Left lobe of liver (tissue), 2 donors: ENCODE measurements at places on chromosomes 5 and 9.

- no peak for DNase-seq
These were observed 47.2 kb downstream of the GPBP1 start for GRCh38 chr5:57221049-57221568.

DNA sequence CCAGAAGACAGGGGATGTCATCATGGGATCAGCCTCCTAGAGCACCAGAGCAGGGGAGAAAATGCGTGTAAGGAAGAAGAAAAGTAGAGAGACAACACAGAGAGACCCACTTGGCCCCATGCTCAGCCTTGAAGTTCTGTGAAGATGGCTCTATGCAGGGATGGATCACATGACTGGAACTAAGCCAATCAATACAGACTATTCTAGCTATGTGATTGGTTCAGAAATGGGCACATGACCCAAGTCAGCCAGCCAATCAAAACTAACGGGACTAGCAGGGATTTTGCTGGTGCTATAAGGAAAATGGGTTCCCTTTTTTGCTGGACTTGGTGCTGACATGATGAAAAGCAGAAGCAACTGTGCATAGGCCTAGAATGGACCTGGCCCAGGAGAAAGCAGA is 173.0 kb upstream of the TBC1D2 start:
- no peak for DNase-seq

DNA sequence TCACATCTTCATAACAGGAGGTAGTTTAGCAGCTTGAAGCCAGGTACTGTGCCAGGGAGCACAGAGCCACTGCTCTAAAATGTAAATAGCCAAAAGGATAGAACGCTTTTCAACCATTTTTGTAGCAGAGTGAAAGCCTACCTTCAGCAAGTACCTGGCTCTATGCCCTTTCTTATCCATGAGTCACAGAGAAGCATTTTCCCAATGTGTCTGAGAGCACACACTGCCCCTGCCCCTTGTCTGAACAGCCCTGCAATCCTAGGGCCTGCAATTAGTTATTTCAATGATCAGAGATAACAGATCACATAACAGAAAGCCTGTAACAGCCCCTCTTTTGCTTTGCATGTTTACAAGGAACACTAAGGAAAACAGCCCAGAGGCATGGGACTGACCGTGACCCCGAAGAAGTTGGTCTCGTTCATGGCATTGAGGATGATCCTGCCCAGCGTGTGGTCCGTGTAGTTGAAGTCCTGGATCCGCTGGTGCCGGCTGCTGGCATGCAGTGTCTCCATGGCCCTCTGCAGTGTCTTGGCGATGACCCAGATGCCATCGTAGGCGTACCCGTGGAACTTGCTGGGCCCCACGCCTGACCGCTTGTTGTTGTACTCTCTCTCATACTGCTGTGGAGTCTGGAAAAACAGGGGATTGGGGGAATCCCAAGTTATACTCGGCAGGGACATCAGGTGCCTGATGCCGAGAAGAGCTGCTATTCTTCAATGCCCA is 198.3 kb upstream of the TBC1D2 start:
- DNase-seq: no peak

DNA sequence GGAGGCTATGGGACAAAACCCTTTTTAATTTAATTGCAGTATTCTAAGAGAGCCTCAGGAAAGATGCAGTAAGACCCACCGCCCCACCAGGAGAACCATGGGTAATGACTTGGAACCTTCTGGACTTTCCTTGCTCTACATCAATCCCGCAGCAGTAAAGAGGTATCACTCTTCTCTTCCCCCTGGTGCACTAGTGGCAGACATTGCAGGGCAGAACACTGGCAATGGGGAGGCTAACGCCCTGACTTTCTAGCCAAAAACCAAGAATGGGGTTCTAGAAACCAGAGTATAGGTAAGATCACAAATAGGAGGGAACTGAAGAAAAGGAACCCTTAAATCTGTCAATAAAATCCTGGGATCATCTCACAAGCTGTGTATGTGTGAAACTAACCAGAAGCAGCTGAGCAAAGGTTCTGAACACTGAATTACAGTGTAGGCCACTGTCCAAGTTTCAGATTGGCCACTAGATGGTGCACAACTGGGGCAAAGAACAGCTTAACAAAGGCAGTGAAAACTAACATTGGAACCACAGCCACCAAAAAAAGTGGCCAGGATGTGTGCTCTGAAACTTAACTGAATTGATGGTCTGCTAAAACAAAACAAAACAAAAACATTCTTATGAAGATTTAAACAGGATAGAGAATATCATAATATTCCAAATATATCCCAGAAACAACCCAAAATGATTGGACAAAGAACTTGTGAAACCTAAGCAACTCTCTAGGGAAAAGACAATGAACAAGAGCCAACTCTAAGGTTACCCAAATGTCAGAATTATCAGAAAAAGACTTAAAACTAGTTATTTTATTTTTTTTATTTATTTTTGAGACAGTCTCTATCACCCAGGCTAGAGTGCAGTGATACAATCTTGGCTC is 6.6 kb upstream of the FAM151B start:
- DNase-seq: peak; percentile 71

GRCh38 chr9:15268782-15269181 is 38.2 kb downstream of the TTC39B start:
- no peak for DNase-seq

DNA sequence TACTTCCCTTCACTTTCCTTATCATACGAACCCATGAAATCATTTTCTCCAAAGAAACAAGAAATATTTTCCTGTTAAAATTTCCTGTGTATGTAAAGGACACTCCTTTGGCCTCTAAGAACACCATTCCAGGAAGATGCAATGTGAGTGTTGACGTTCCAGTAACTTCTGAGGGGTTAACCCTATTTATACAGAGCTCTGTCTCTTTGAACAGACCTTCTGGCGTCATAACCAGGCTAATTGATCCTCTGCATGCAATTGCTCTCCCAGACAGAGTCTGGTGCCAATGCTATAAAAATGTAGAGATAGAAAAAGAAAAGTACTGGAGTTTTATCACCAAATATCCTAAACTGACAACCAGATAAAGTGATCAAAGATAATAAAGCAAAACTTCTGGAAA is 218.5 kb downstream of the TLE1 start:
- DNase-seq: no peak

- DNase-seq: peak; percentile 26
These were observed 146.4 kb upstream of the PPP1R26 start for GRCh38 chr9:135332979-135333748.

GRCh38 chr9:88923653-88924288 is 67.5 kb upstream of the S1PR3 start:
- no peak for DNase-seq

DNA sequence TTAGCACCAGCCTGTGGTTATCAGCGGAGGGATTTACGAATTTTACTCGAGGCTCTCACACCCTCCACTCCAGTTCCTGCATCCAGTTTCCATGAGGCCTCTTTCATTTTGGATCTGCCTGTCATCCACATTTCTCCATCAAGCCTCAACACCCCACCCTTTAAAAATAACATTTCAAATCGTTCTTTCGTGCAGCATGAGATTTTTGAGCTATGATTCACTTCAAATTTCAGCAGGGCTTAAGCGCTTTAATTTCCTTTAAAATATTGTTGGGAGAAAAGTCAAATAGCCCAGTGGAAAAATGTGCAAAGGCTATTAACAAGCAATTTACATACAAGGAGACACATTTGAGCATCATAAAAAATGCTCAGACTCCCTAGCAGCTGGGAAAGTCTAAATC is 103.2 kb downstream of the MSX2 start:
- no peak for DNase-seq

- DNase-seq: no peak
These were observed 88.5 kb upstream of the TXNDC8 start for GRCh38 chr9:110426052-110426709.

- DNase-seq: no peak
These were observed 44.4 kb upstream of the RASGRF2 start for GRCh38 chr5:80915716-80916115.

DNA sequence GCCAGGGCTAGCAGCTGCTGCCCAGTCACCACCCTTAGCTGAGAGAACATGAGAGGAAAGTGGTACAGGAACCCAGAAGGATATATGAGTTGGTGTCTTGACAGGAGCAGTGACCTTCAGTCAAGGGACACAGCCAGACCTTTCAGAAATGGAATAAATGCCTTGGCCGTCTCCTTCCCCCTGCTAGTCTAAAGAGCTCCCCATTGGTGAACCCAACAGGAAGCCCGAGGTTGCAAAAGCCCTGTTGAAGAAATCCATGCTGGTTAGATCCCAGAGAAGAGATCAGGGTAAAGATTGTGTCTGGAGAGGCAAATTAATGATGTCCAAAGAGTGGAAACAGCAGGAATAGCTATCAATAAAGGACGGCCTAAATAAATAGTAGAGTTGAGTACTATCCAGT is 244.5 kb downstream of the NR3C1 start:
- no peak for DNase-seq

- no peak for DNase-seq
These were observed at the start of gene PCDHA3 for GRCh38 chr5:140800816-140801493. Gene PCDHA3, plus strand, starts transcription at chr5:140801057.

GRCh38 chr5:14269395-14269794 is 126.3 kb downstream of the TRIO start:
- DNase-seq: no peak

DNA sequence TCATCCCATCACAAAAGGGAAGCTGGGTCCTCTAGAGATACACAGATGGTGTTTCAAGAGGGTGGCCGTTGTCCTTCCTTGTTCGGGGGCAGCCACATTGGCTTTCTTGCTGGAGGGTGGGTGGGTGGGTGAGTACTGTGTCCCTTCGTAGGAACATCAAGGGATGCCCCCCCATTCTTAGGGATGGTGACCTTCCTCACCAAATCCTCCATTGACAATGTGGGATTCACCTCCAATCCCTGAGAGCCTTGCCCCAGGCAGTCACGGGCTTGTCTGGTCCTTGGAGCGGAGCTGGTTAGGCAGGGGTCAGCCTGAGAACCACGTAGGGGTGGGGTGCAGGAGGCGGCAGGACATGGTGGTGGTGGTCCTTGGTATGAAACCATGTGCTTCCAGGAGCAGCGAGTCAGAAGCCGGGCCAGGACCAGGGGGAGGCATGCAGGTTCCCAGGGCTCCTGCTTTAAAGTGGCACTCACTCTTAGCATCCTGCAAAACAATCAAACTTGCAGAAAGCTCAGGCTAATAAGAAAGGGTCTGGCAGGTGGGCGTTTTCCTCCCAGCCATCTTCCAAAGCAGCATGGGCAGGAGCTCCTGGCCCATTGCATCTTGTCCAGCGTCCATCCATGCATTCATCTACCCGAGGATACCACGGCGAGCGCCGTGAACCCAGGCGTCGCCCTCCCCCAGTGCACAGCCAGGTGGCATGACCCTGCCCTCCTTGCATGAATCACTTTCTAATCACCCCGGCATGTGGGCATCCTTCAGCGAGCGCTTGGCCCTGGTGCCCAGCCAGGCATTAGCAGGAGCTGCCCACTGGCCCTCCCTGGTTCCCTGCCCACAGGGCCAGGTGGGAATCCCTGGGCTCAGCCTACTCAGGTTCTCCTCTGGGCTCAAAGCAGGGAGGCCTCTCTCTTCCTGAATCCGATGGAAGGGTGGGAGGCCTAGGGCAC is 76.4 kb downstream of the NTNG2 start:
- no peak for DNase-seq

DNA sequence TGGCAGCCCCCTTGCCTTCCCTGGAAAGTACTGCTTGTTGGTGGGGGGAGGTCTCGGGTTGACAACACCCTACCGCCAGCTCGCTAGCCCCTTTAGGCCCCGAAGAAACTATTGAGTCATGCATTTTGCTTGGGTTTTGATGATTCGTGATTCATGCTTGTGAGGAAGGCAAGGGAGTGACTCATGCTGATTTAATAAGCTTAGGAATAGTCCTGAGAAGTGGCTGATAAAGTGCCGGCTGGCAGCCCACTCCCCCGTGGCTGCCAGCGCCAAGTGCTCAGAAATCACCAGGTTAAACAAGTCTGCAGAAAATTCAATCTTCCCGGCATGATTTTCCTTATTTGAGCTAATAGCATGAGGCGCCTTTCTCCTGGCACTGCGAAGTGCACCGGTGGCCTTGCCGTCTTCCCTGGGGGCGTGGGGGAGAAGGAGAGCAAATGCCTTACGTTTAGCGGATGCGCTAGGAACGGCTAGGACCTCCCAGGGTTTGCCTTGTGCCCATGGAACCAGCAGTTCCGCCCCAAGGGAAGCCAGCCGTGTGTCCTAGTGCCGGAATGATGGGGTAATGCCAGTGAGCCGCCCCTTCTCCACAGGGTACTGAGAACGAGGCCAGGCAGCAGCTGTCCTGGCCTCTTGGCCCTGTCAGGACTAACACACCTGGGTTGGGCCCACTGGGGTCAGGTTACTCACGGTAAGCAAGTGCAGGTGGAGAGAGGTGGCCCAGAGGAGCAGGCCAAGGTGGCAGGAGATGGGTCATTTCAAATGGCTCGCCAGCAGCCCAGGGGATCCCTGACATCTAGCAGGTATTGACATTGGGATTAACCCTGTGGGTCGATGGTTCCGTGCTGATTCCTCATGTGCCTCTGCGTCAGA is 151.9 kb downstream of the MACROH2A1 start:
- DNase-seq: peak; percentile 22

DNA sequence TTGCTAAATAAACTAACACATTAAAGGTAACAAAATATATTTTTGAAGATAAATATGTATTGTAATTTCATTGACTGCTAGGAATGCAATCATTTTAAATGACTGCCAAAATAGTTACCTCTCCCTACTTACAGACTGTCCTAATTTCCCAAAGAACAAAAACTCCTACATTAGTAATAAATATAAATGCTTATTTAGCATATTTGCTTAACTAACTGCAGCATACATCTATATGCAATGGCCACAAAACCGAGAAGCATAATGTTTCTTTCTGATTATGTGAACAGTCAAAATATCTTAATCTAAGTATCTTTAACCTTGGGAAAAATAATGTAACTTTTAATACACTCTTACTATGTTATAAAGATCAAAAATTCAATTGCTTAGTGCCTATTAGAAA is 431.7 kb downstream of the HCN1 start:
- no peak for DNase-seq

DNA sequence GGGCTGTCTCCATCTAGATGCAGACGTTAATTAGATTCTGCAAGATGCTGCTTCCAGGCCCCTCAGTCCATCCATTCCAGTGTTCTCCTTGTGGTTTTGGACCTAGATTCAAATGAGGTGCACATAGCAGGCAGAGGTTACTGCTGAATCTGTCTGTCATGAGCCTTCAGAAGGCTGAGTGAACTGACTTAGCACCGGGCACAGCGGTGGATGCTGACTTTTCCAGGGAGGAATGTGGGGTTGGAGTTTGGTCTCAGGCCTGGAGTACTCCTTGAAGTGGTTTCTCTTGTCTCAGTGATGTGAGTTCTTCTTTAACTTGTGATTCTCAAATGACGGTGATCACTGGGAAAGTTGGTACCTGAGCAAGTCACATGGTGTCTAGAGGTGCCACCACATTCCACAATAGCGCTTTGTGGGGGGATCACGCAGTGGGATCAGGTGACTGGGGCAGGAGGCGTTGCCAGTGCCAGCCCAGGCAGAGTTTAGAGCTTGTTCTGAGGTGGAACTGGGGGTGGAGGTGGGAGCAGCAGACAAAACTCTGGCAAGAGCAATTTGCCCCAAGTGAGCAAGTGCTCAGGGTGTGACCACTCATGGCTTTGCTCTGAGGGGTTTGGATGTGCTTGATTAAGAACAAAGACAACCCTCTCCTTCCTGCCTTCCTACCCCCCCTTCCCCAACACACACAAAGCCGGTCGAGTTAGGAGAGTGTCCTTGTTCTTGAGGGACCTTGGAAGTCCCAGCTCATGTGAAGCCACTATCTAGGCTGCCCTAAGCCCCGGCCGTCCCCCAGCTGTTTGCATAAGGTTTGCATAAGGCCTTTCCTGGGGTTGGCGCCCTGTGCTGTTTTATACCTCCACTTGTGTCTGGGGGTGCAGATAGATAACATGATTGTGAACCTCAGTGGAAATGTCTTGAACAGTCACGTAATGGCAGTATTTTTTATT is 25.1 kb downstream of the JADE2 start:
- DNase-seq: no peak
